ENCODE measurements at places on chromosomes 4 and X.

DNA sequence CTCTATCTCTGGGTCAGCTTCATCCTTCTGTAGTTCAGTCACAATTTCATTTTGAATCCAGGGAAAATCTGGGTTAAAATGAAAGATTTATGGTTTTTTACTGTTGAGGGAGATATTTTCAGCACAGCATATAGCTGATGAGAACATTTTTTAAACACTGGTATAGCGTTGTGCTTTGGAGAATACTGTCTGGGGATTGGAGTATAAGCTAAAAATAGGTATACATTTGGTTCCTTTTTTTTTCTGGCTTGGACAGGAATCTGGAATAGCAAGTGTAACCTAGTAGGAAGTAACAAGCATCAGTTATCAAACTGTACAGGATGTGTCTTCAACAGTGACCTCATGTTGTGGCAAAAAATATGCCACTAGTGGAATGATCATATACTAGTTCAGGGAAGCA, 149.1 kb downstream of the GRXCR1 start:
- DNase-seq: no peak

GRCh38 chrX:37701588-37701987, 16.0 kb downstream of the XK start:
- no peak for DNase-seq

DNA sequence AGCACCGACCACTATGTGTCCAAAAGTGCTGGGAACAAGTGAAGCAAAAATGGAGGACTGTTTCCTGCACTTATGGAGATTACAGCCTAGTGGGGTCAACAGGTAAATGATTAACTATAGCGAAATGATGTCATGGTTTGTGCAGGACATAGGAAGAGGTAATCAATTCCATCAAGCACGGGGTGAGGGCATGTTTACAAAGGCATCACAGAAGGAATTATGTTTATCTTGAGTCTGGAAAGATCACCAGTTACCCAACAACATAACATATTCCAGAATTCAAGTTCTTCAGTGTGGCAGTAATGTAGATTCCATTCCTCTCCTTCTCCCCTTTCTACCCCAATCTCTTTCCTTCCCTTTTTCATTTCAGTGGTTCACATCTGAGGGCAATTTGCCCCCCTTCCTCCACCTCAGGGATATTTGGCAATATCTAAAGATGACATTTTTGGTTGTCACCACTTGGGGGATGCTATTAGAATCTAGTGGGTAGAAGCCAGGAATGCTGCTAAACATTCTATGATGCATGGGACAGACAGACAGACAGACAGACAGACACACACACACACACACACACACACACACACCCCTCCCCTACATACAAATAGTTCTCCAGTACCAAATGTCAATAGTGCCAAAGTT, 24.1 kb downstream of the FAM47E start:
- DNase-seq: no peak

DNA sequence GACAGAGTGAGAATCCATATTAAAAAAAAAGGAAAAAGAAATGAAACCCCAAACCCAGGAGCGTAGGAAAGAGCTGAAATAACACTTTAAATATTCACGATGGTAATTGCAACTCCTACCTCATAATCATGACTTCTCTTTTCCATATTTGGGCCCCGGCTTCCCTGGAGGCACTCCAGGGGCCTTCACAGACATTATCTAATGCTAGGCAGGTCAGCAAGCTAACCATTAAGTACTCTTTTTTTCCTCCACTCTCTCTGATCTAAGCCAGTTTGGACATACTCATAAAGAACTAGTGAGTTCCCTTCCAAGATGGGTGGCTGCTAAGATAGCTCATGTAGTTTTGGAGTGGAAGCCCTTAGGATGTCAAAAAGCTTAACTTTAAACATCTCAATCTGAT, 83.2 kb downstream of the SH3KBP1 start:
- DNase-seq: no peak

DNA sequence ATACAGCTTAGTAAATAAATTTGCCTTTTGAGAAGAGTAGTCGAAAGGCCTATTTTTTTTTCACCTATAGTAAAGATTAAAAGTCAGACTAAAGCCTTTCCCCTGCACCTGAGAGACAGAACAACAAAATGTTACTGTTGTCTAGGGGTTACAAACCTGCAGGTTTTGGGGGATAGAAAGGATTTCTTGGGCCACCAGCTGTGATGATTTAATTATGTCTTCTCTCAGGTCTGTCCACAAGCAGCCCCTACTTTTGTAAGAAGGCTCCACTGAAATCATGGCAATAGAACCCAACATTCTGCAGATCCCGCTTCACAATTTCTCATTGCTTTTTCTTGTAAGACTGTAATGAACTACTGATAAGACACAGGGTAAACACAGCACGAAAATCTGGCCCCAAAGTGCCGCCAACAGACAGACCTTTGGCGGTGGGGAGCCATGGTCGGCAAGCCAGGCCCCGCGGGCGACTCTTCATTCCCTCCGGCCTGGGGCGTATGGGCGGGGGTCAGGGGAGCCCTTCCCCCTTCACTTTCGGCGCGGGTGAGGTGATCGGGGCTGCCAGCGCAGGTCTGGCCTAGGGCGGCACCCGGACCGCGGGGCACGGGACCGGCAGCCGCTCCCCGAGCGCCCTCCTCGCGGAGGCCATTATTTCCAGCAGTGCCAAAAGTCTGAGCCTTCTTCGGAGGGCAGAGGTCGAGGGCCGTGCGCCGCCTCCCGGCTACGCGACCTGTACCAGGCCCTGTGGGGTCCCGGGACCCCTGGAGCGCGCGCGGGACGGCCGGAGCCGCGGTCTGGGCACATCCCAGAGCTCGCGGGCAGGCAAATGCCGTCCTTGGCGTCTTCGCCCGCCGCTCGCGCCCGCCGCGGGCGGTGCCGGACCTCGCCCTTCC, 812 bp upstream of the KDM6A start:
- DNase-seq: peak; percentile 59

DNA sequence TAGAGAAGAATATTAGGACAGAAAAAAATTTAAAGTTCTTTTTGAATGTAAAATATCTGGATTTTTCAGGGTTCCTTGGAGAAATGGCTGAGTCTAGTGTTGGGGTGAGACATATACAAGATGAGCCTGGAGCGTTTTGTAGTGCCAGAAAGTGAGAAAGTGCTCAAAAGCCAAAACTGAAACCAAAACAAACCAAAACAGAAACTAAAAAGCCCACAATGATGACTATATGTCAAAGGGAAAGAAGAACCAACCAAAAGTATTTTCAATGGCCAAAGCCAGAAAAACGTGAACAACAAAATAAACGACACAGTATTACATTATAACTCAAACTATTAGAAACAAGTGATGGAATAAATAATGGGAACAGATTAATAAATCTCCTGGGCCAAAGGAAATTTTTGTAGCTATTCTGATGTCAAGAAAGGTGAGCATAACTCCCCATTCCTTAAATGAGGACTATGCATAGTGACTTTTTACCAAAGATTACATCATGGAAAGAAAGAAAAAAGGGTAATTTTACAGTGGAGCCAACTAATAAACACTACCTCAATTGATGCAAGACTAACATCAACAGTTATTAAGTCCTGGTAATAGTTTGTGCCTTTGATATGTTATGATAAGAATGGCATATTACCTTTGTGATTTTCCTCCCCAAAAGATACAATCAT, 1137.6 kb downstream of the C4orf33 start:
- peak; percentile 51 for DNase-seq

DNA sequence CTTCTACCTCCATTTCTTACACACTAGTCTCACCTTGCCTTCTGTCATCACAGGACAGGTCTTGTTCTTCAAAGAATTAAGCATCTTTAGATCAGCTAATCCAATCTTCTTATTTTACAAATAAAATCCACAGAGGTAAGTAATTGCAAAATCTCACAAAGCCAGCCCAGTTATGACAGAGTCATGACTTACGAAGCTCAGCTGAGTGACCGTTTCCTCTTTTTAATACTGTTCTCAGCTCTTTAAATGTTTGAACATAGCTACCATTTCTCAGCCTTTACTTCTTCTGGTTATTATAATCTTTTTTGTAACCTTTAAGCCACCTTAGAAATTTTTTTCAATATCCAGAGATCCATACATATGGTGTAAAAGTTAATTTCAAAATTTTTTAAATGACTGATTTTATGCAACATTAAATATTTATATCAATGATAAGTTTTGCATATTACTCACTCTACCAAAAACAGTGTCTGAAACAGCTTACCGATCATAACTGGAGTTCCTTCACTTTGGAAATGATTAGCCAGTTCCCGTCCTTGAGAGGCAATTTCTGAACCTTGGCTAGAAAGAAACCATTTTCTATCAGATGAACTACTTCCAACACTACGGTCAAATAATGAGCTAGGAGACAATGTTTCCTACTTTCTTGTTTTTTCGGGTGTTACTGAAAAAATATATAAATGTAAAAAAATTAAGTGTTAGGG, 8.8 kb downstream of the ANKRD37 start:
- DNase-seq: no peak

GRCh38 chr4:22999419-22999818, 306.7 kb downstream of the GBA3 start:
- DNase-seq: peak; percentile 8

GRCh38 chr4:1533501-1534064, 127.3 kb upstream of the NKX1-1 start:
- DNase-seq: no peak

DNA sequence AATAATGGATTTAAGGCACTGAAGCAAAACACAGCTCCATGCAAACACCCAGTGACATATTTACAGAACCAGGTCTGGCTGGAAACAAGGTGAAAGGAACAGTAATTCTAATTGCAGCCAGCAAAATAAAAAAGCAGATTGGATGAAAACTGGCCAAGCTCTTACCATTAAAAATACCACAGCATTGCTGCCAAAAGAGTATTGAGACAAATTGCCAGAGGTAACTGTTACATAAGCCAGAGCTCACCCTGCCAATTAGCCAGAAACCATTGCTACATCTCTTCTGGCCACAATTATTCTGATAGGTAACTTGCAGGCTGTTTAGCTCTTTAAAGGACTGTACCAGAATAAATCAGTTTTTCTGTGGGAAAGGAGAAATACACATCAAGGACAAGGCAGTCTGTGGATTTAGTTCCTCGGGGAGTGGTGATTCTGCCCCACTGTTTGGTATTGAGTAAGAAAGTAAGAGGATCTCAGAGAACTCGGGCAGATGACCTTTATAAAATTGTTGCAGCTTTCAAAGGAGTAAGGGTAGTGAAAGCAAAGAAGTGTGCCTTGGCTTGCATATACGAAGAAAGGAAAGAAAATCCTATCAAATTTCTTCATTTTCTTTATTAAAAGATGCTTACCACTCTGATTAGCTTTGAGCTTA, 369.5 kb downstream of the PPP3CA start:
- no peak for DNase-seq

DNA sequence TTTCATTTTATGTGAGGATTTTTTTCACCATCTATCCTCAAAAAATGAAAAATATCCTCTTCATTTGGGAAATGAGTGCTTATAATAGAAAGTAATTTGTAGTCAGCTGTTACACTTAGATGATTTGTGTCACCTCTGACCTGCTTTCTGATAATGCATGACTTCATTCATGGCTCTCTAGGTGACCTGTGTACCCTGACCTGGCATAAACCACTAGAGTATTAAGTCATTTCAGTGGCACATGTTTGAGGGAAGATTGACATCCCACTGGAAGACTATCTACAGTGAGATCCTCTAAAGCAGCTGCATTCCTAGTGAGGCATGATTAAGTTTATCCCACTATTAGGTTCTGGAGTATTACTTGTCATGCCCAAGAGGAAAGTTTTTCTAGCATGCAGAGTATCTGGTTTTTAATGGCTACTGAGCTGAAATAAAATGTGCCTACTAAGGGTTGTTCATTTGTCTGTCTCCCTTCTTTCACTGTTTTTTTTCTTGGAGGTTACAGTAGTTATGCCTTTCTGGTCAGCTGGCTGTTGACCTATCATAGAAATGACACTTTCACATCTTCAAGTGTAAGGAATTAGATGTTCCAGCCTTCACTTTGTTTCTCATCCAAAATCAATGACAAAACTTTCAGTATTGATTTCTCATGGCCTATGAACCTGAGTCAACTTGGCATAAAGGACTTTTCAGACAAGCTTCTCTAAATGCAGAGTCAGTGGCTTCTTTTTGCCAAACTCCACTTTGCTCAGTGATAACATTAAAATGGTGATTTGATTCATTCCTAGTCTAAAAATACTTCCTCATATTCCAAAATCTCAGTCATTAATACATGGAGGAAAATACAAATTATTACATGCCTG, 33.1 kb downstream of the TET2 start:
- no peak for DNase-seq
